ENCODE measurements at places on chromosomes 2 and 18.

- DNase-seq, result no peak
Observed at GRCh38 chr2:206935991-206936842, 3.1 kb upstream of the CPO start.

- DNase-seq, result no peak
Observed at GRCh38 chr2:112768432-112768831, 4.0 kb upstream of the CKAP2L start.

DNA sequence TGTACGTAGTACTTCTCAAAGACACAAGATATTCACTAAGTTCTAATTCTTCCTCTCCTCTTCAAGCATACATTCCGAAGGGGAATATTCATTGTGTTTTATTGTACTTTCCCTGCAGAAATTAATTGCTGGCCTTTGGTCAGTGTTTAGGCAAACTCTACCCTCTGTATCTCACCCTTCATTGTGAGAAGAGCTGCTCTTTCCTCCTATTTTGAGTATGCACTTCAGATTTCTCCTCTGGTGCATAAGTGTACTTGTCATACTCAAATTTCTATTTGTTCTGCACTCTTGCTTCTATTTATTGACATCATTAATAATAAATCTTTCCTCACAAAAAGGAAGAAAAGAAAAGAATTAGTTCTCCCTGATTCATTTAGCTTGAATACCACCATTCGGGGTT, 485.4 kb upstream of the SLC8A1 start:
- no peak for DNase-seq

DNA sequence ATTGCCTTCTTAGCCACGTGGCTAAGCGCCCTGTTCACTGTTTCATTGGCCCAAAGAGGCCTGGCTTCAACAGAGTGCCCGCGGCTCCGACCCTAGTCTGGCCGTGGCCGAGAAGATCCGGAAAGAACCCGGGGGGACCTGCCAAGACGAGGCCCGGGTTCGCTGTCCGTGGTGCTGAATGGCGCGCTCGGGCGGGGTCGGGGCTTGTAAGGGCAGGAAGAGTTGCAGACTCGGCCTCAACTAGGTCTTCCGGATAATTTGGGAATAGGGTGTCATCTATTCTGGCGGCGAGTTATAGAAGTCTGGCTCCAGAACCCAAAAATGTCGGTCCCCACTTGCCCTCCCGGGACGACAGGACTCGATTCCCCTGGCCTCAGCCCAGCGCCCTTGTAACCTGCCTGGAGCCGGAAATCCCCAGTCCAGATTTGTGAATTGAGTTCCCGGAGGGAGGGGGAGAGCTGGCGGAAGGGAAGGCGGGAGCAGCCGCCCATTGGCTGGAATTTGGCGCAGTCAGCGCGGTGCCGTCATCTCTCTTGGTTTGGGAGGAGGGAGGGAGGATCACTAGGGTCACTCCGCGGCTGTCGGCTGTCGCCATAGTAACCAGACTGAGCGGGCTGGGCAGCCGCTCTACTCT, 3.5 kb downstream of the CDK5R2 start:
- DNase-seq, result no peak

- no peak for DNase-seq
Observed at GRCh38 chr2:74041726-74042125, 57.0 kb downstream of the TET3 start.

DNA sequence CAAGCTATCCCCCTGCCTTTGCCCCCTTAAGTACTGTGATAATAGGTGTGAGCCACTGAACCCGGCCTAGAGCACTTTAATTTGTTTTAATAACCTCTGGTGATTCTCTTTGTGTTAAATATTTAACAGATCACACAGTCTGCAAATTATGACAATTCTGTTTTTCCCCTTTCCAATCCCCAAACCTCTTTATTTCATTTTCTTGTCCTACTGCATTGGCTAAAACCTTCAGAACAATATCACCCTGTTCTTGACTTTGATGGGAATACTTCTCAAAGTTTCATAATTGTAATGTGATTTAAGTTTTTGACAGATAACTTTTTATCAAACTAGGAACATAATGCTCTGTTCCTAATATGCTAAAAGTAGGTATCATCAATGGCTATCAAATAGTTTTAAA, 44.5 kb downstream of the USP37 start:
- no peak for DNase-seq

DNA sequence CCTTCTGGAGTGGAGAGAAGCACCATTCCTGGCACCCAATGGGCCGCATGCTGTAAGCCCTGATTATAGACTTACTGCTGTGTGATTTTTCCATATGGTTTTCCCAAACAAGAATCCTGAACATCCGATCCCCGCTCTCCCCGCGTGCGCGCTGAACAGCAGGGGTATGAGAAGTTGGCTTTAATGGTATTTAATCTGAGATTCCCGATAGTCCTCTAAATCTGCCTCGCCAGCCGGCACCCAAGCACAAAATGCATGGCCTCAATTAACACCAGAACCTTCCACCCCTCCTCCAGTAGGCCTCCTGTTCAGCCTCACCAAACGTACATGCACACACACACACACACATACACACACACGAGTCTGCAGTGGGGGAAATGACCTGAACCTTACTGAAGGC, 480.3 kb downstream of the BCL11A start:
- no peak for DNase-seq

- DNase-seq, result no peak
Observed at GRCh38 chr2:238787501-238787900, 60.4 kb upstream of the TWIST2 start.

DNA sequence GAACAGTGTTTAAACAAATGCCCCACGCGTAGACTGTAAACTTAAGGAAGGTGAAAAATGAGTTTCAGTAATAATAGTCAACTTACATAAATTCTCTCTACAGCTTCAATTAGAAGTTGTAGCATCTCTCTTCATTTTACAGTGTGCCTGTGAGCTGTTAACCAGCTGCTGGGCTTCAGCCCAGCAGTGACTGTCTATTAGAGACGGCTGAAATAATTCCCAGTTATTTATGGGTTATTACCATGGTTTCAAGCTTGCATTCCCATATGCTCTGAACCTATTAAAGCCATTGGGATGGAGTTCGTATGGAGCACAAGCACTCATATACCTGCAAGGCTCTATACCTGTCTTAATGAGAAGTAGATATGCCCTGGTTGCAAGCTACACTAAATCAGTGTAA, 501.1 kb downstream of the CNTNAP5 start:
- no peak for DNase-seq

DNA sequence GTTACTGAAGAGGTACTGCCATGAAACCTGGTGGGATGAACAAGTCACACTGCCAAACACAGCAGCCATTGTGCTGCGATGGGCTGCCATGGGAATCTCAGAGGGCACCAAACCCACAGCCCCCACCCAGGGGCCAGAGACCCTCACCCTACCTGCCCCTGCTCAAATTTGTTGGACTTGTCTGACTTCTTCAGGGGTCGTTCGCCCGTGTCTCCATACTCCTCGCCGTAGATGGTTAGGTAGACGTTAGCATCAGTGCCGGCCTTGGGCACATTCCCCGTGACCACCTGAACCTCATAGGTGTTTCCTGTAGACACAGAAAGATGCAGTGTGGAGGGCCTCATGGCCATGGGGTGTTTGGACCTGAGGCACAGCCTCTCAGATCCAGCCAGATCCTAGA, 97.7 kb downstream of the LOXHD1 start:
- no peak for DNase-seq

- no peak for DNase-seq
Observed at GRCh38 chr2:237214030-237214675, 128.5 kb downstream of the COPS8 start.

- no peak for DNase-seq
Observed at GRCh38 chr2:238119756-238120462, 18.6 kb upstream of the KLHL30 start.

- DNase-seq, result no peak
Observed at GRCh38 chr18:28669165-28669564, 492.2 kb upstream of the CDH2 start.

DNA sequence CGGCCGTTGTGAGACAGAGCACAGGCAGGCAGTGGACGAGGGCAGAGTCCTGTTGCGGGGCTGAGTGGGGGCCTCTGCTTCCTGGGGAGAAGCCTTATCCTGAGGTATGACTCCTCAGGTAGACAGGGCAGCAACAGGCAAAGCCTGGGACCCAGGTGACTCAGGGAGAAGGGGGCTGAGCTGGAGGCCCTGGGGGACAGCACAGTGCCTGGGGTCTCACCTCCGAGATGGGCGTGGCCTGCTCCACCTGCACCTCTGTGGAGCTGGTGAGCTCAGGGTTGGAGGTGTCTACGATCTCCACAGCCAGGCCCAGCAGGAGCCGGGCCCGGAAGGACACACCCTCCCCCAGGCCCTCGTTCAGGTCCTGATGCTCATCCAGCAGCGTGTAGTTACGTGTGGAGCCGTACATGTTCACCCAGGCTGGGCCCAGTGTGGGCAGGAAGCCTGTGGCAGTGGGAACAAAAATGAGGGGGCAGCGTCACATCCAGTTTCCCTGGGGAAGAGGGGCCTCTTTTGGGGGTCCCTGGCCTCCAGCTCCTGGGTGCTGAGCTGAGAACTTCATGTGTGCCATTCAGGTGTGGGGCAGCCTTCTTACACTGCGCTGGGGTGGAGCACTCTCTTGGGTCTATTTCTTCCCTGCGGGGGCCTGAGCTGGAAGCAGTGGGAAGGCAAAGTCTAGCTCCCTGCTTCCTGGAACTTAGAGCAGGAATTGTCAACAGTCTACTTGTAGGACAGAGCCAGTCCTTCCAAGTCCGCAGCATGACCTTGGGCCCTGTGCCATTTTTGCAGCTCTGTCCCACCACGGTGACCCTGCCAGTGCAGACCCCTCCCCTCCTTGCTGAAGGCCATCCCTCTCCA, 2.9 kb upstream of the OTOF start:
- no peak for DNase-seq

GRCh38 chr18:11676867-11677266, 12.2 kb upstream of the GNAL start:
- DNase-seq, result no peak

DNA sequence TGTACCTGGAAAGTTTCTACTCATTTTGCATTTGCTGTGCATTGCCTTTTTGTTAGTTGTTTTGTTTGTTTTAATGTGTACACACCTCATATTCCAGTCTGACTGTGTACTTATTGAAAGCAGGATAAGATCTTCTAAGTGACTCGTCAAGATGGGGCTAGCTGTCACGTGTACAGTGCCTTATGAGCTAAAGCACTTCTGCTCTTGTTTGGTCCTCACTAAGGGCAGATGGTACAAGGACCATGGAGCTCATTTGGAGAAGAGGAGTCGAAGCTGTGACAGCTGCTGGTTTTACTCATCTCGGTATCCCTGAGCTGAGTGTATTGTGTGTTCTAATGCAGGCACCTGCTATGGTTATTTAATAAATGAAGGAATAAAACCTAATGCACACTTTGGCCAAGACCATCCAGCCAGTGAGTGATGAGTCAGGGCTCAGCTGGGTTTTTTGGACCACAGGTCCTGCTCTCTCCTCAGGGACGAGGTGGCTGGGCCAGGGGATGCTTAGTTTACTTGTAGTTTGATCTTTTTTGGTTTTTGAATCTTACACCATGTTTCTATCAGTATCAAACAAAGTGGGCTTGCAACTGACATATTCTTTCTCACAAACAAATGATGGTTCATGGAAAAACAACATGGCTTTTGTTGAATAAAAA, 152.5 kb upstream of the APCDD1 start:
- no peak for DNase-seq

DNA sequence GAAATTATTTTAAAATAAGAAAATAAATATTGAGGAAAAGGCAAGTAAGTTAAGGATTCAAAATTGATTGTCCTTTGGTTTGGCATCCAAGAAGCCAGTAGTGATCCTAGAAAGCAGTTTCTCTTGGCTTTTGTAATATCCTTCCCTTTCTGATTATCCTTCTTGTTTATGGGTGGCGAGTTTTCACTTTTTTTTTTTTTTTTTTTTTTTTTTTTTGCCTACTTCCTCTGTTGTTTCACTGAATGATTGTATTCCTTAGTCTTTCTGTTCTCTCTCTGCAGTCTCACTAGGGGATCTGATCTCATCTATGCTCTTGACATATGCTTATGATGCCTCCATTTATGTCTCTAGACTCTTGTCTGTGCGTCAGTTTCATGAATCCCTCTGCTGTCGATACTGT, 4.2 kb downstream of the NAPG start:
- no peak for DNase-seq

GRCh38 chr2:45024600-45025291, 15.5 kb upstream of the SIX2 start:
- no peak for DNase-seq
